Femur (tissue), 1 donor: ENCODE measurements at places on chromosomes 5 and 9.

- no peak for DNase-seq
These were observed 92.2 kb upstream of the SARDH start for GRCh38 chr9:133830310-133830709.

DNA sequence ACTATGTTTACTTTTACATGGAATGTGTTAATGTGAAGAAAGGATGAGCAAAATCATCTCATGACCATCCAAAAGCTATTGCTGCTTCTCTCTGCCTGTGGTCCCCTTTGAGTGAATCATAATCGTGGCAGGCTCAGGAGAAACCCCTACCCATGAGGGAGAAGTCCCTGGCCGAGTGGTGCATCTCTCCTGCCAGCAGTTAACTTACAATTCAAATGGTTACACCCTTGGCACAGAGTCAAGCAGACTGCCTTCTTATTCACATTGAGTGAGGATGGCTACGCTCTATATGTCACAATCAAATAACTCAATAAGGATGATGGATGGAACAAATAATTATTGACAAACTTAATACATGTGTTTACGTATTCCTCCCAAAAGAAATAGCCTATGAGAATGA lies 179.1 kb downstream of the FGF1 start:
- no peak for DNase-seq

GRCh38 chr9:79583952-79584654 lies 12.3 kb downstream of the TLE4 start:
- DNase-seq = peak; percentile 58

DNA sequence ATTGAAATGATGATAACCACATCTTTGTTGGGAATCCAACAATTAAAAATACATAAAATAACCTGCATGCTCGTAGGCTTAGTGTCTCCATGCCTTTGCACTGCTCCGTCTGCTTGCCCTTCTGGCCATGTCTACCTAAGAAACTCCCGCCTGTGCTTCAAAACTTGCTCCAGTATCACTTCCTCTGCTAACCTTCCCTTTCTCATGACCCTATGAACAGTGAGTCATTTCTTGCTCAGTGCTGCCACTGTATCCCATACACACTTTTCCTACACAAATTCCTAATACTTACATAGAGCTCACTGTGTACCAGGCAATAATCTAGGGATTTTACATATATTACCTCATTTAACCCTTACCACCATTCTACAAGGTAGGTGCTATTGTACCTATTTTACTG lies 33.5 kb downstream of the TMEM245 start:
- DNase-seq = no peak

DNA sequence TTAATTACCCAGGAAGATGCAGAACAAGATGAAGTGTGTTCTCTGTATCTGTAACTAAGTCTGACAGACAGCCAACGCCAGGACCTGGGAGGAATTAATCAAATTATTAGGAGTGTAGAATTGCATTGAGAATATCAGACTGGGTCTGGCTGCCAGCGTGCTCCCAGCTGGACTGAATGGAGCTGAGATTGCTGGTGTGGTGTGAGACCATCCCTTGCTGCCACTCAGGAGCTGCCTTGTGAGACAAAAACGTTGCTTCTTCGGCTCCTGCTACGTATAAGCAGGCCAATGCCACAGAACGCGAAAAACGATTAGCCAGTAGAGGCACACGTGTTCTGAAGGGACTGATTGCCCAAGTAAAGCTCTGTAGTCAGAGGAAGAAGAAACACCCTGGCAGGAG lies 66.8 kb downstream of the AMBP start:
- no peak for DNase-seq

DNA sequence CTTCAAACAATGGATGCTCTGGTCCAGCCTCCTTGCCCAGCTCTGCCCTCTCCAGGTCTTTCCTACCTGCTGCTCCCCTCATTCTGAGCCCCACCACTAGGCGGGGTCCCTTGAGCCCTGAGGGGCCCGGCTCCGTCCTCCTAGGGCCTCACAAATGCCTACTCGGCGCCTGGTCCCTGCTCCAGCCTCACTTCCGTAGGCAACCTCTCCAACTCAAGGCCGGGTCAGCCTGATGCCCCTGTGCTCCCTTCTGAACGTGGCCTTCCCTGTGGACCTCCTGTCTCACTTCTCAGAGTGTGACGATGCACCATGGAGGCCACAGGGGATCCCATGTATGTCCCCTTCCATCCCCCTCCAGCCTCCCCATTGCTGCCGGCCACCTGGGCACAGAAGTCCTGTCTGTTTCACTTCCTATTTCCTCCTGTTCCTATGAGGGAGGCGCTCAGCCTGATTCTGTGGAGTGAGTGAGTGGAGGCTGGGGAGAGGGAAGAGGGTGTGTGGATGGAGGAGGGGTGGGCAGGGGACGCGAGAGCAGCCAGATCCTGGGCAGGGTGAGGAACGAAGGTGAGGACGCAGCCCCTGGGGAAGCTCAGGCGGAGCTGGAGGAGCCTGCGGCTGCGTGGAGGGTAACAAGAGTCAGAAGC lies 127.2 kb upstream of the FAM120A start:
- DNase-seq = no peak

- no peak for DNase-seq
These were observed 126.5 kb upstream of the BNC2 start for GRCh38 chr9:16996901-16997491.
